ENCODE measurements at places on chromosomes 11 and 22.

DNA sequence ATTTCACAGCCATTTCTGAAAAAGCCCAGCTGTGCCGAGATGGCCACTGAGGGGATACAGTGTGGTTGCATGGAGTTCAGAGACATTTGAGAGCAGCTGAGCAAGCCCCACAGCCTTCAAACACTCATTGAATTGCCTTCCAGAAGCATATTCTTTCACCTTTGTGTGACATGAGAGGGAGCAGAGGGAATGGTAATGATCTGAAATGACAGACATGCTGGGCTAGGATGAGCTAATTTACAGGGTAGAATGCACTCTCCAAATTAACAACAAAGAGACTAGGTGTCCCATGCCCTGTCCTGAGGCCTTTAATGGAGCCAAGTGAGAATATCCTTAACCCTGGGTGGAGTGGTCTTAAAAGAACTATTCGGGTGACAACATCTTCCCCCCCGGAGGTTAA, 585.4 kb downstream of the NELL1 start:
- no peak for DNase-seq

DNA sequence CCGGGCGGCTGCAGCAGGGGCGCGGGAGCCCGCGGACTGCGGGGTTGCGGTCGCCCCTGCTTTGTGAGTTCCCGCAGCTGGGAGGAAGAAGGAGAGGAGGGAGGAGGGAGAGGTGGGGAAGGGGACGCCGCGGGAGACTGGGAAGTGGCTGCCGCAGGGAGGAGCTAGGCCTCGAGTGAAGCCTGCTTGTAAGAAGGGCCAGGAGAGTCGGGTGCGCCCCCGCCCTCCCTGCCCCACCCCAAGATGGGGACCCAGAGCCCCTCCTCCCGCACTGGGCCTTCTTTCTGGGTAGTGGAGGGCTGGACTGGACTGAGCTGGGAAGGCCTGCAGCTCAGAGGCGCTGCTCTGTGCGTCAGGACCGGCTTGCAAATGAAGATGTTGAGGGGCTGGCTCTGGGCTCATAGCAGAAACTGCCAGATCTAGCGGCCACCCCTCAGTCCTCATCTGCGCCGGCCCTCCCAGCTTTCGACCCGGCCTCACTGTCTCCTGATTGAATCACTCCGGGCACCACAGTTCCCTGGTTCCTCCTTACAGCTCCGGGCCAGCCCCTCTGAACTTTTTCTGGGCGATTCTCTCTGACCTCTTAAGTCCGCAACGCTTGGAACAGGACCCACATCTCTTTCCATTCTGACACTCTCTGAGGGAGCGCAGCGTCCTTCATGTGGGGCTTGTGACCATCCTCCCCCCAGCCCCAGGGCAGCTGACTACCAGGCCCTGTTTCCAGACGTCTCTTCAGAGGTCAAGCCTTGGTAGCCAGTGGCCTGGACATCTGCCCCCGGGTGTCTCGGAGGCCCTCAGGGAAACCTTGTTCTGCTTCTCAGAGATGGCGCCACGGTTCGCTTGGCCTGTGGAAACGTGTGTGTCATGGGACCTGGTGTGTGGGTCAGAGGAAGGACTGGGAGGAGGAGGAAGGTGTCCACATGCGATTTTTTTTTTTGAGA, 21.9 kb downstream of the SERPINH1 start:
- peak; percentile 57 for DNase-seq

- peak; percentile 29 for DNase-seq
Observed at GRCh38 chr22:40001800-40002577, 7.2 kb downstream of the FAM83F start.

GRCh38 chr22:39316440-39317083, 2.9 kb downstream of the RPL3 start:
- DNase-seq = peak; percentile 91

GRCh38 chr11:5013012-5013411, 18.4 kb downstream of the OR51L1 start:
- DNase-seq = no peak

DNA sequence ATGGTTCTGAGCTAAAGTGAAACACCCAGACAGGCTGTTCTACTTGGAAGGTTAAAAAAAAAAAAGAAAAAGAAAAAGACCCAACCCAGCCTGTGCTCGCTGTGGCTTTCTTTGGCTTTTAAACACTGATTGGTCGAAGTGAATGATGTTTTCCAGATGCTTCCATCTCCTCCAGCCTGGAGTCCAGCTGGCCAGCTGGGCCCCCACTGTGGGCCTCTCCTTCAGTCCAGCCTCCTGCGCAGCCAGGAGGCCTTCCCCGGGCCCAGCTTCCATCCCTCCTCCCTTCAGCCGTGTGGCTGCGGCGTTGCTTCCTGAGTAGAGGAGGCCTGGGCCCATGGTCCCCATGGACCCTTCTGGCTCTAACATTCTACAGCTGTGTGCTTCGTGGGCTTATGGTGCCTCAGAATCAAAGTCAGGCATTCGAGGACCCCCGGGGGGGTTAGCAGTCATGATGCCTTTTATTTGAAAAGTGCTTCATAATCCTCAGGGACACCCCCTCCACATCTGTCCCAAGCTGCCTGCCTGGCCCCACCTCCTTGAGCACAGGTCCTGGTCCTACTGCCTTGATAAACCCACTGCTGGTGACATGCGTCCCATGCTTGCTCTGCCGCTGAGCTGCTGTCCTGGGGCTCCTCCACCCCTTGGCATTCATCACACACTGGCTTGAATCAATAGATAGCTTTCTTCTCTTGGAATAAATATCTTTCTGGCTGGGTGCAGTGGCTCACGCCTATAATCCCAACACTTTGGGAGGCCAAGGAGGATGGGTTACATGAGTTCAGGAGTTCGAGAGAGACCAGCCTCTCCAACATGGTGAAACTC, 42.2 kb upstream of the FBLN1 start:
- no peak for DNase-seq

- DNase-seq = no peak
Observed at GRCh38 chr11:6238902-6239301, at the start of gene CNGA4. TSS of gene CNGA4 (plus strand) at chr11:6239089. CDS start at chr11:6239207, 118 bp downstream.

DNA sequence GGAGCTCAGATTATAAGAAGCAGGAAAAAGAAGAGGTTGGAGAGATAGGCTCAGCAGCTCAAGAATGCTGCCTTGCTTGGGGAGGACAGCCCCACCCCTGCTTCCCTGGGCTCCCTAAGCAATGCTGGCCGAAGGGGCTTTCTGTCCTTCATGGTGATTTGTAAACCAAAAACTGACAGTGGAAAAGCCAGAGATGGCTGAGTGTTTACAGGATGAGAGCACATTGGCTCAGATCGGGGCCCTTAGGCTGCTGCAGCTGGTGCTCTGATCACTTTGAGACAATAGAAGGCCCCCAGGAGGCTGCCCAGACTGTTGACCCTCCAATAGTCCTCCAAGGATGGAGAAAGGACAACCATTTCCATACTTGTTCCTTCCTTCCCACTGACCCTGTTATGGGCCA, 28.8 kb upstream of the AMOTL1 start:
- DNase-seq = no peak

- no peak for DNase-seq
Observed at GRCh38 chr11:2202071-2202899, 30.7 kb upstream of the TH start.

GRCh38 chr11:9438611-9439010, 22.2 kb upstream of the ZNF143 start:
- DNase-seq = no peak

DNA sequence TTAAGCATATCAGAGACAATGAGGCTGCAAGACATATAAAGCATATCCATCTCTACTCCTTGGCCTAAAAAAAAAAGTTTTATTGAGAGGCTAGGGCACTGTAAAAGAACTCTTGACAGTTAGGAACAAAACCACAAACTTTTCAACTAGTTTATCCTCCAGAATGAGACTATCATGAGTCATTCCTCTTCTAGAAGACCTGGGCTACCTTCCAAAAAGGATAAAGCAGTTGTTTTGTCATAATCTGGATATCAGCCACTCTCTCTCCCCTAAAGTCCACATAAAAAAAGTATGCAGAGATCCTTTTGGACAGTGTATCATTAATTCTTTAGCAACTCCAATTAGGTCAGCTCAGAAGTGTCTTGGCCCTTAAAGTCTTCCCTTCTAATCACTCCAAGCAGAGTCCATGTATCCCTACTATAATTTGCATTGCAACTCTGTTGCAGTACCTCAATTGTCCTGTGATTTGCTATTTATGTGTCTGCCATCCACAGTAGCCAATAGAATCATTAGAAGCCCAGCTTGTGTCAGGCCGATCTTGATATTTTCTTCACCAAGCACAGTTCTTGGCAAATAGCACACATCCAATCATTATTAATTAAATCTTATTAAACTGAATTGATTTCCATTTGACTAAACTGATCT, 10.4 kb downstream of the OR51T1 start:
- peak; percentile 79 for DNase-seq

GRCh38 chr11:36398231-36398953, 102.3 kb downstream of the PRR5L start:
- DNase-seq = no peak

- DNase-seq = no peak
Observed at GRCh38 chr11:26849036-26849435, 127.2 kb upstream of the SLC5A12 start.

DNA sequence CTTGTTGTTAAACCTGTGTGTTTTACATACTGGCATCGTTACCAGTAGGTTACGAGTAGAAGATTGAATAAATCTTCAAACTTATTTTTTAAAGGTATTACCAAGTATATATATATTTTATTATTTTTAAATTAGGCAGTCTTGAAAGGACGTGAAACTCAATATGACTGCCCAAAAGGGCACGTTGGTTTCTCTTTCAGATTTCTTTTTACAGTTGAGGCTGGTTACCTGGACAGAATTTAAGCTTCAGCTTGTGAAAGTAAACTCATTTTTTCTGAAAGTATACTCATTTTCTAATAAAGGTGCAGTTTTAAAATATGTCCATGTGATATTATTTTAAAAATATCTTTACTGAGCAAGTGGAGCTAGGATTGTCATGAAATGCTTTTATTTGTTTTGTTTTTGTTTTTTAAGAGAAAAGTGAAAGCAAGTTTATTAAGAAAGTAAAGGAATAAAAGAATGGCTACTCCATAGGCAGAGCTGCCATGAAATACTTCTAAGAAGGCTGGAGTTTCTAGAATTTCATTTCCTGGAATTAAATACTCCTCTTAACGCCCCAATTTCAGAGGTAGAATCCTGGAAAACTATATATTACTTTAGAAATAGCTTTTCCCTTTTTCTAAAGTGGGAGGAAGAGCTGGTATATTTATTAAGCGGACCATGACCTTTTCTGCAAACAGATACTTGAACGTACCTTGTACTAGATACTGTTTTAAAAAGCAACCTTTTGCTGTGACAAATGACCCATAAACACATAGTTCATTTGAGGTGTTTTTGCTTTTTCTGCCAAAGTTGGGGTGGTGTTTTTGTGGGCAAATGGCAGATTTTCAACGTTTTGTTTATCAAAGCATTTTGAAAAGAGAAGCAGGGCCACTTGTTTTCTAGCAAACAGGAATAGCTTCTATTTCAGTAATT, 1.9 kb downstream of the FBXO7 start:
- no peak for DNase-seq

- no peak for DNase-seq
Observed at GRCh38 chr11:77071077-77071476, 4.3 kb downstream of the CAPN5 start.

- peak; percentile 98 for DNase-seq
Observed at GRCh38 chr11:518463-519202, 11.6 kb upstream of the RNH1 start.

DNA sequence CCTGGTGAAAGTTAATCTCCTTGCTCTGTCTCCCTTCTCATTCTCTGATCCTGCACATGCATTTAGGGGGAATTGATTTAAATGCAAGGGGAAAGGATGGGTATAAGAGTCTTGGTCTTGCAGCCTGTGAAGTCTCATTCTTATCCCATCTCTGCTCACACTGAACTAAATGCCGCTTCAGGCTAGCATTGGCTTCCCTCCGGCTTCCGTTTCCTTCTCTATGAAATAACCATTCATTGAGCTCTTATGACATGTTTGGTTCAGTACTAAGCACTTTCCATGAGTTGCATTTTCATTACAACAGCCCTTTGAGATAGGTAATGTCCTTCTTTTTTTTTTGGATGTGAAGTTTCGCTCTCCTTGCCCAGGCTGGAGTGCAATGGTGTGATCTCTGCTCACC, 5.6 kb downstream of the ZBTB16 start:
- DNase-seq = no peak

- DNase-seq = no peak
Observed at GRCh38 chr11:115585361-115586024, 81.3 kb upstream of the CADM1 start.

DNA sequence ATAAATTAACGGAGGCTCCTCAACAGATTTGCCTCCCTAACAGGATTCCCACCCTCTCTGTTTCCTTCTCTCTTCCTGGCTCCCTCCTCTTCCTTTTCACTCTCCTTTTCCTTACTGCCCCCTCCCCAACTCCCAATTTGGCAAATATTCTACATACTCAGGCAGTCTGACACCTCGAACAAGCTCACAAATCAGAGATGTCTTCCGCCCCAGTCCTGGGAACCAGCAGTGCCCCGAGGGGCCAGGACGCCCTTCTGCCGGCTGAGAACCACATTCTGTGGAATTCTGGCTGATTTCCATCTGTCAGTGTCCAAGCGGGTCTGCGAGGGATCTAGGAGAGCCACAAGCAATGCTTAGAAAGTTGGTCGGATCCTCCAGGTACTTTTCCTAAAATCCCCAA, 94.0 kb downstream of the NTM start:
- DNase-seq = no peak

- DNase-seq = no peak
Observed at GRCh38 chr22:34934261-34934660, 131.7 kb upstream of the ISX start.

DNA sequence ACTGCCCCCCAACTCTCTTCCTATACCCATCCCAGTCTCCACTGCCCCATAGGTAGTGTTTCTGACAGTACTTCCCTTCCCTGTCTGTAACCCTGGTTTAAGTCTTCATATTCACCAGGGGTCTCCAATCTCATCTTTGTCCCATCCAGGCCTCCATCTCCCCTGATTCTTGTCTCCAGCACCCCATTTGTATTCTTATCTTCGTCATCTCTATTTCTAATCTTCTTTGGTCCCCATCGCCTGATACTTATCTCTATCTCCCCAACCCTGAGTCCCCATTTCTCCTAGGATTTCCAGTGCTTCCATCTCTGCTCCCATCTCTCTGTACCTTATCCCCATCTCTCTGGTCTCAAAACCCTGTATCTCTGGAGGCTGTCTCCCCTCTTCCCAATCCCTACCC, 1.8 kb downstream of the PHOX2A start:
- DNase-seq = no peak

DNA sequence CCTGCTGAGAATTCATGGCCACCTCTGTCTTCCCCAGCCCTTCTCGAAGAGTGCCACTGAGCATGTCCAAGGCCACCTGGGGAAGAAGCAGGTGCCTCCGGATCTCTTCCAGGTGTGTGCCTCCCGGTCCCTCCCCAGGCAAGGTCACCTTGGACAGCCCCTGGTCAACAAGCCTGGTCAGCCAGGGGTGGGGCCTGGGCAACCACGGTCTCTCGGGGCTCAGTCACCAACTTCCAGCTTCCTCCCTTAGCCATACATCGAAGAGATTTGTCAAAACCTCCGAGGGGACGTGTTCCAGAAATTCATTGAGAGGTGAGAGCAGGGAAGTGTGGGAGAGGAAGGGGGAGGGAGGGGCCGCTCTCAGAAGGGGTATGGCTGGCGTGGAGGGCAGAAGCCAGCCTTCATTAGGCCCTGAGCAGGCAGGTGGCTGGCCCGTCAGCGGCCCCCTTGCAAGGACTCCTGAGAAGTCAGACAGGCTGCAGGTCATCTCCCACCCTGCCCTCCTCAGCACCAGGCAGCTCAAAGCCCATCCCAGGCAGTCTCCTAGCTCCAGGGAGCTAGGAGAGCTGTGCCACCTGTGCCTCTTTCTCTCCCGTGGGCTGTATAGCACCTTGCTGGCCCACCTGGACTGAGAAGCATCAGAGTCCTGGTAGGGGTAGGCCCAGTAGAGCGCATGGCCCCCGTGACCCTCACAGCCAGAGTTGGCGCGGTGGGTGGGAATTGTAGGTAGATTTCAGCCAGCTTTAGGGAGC, 9.3 kb upstream of the ANKRD13D start:
- no peak for DNase-seq
